HTR-8/SVneo (cell line): ENCODE measurements at places on chromosomes 1 and 21.
A peak's percentile ranks its signal among the peaks of the same experiment; 100 is the strongest.

DNA sequence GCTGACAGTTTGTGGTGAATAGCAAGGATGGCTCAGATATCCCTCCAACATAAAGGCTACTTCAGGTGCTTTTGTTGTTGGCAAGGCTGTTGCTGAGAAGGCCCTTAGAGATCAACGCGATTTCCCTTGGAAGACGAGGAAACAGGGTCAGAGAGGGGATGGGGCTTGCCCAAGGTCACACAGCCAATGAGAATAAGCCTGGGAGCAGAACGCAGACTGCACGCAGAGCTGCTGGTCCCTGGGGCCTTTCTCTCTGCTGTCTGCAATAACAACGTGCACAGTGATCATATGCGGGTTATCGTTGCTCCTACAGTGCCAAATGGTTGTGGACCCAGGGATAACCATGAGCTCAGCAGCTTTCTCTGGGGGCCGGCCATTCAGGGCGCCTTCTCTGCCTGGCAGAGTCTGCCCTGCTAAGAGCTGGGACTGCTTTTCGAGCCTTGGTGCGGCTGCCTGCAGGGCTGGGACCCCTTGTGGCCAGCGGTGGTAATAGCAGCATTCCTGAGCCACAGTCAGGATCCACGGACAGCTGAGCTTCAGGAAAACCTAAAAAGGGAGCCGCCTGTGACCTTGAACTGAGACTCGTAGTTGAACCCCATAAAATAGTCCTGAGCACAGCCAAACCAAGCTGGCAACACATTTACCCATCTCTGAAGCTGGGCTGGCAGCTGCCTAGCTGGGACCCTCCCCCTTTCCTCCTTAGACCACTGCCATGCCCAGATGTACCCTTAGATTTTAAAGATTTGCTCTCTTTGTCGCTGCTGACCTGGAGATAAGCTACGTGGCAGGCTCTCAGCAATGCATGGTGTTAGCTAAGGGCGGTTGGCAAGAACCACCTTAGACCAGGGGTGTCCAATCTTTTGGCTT is 39.8 kb downstream of the HTR6 start:
- peak; percentile 84 for DNase-seq

- no peak for DNase-seq
These were observed 2.6 kb upstream of the TNFRSF1B start for GRCh38 chr1:12164210-12164609.

DNA sequence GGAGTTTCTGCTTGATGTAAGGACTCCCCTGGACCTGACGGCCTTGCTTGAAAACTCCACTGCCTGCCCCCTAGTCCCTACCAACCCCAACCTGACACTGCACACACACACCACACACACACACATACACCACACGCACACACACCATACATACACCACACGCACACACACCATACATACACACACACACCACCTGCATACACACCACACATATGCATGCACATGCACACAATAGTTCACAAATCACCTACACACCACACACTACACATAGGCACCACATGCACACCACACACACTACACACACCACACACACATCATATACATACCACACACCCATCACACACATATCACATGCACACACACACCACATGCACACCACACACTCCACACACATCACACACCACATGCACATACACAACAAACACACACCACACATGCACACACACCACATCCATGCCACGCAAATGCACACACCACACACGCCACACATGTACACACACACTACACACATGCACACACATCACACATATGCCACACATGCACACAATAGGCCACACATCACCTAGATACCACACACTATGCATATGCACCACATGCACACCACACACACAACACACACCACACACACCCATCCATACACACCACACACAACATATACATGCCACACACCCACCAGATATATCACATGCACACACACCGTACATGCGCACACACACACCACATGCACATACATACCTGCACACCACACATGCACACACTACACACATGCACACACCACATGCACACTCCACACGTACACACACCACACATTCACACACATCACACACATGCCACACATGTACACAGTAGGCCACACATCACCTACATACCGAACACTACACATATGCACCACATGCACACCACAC is 3.7 kb downstream of the CASQ1 start:
- no peak for DNase-seq

- peak; percentile 24 for DNase-seq
These were observed 35.4 kb upstream of the CD1D start for GRCh38 chr1:158145173-158145719.

DNA sequence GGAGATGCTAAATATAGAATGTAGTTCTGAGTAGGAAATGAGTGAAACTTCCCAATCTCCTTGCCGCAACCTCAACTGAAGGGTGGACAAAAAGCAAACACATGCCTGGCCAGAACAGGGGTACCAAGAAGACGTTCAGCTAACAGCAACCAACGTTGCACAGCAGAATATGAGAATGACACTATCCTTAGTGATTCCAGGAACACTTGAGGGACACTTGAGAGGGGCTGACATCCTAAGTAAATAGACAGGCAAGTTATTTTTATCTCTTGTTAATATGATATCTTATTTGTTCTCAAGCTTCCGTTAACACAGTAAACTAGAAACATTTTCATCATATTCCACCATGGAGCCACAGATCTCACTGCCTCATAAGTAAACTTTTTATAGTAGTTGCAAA is 908 bp downstream of the KRTAP19-1 start:
- DNase-seq: no peak

GRCh38 chr1:192161976-192162375 is 3.7 kb downstream of the RGS18 start:
- no peak for DNase-seq

- no peak for DNase-seq
These were observed 13.6 kb upstream of the FAM89A start for GRCh38 chr1:231053493-231054162.

DNA sequence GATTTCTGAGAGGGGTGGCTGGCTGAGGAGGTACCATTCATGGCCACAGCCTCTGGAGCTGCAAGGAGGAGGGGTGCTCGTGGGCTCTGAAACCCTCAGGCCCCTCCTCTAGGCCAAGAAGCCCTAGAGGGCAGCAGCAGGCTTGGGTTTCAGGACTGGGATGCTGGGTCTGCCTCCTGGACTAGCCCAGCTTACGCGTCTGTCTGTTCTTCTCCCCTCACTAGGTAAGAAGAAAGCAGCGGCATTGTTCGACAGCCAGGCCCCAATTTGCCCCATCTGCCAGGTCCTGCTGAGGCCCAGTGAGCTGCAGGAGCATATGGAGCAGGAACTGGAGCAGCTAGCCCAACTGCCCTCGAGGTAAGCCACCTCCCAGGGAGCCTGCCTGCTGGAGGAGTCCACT is 60.3 kb downstream of the TMEM53 start:
- DNase-seq: no peak

- no peak for DNase-seq
These were observed 124.7 kb downstream of the CASZ1 start for GRCh38 chr1:10671622-10672342.

- peak; percentile 83 for DNase-seq
These were observed at the start of gene SUMO3 for GRCh38 chr21:44817914-44818639. Gene SUMO3 (minus strand): TSS chr21:44818062. CDS start chr21:44817968, 94 bp downstream.

GRCh38 chr1:54230507-54231339 is 30.8 kb downstream of the MRPL37 start:
- DNase-seq: no peak

- DNase-seq: no peak
These were observed 201.9 kb downstream of the NTNG1 start for GRCh38 chr1:107342768-107343167.

DNA sequence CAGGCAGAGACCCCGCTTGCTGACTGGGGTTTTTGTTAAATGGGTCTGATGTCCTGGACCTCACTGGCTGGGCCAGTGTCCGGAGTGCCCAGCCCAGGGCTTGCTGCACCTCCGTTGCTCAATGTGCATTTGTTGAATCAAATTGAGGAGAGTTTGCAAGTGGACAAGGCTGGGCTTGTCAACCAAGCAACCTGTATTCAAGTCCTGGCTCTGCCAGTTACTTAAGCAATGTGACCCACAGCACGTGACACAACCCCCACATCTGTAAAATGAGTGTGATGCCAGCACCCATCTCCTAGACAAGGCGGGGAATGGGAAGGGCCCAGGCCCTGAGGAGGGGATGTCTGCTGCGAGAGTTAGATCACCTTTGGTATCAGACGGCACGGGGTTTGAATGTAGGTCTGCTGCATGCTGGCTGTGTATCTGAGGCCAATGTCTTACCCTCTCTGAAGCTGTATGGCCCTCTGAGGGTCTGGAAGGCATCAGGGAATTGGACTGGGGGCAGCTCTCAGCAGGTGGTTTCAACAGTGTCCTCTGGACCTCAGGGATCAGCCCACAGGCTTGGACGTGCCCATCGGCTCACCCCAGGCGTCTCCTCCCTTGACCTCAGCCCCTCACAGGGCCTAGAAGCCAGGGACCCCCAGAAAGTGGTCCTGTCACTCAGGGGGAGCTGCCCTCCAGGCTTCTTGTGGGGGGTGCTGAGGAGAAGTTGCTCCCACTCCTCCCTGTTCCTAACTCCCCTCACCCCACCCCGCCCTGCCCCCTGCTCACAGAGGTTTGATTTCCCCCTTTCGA is 51.0 kb upstream of the RUNX3 start:
- DNase-seq: no peak

- no peak for DNase-seq
These were observed 3.3 kb upstream of the VPS72 start for GRCh38 chr1:151193304-151193703.

- peak; percentile 43 for DNase-seq
These were observed 36.4 kb upstream of the TARBP1 start for GRCh38 chr1:234515411-234515810.

GRCh38 chr1:8182034-8182761 is 135.7 kb upstream of the SLC45A1 start:
- DNase-seq: peak; percentile 42

DNA sequence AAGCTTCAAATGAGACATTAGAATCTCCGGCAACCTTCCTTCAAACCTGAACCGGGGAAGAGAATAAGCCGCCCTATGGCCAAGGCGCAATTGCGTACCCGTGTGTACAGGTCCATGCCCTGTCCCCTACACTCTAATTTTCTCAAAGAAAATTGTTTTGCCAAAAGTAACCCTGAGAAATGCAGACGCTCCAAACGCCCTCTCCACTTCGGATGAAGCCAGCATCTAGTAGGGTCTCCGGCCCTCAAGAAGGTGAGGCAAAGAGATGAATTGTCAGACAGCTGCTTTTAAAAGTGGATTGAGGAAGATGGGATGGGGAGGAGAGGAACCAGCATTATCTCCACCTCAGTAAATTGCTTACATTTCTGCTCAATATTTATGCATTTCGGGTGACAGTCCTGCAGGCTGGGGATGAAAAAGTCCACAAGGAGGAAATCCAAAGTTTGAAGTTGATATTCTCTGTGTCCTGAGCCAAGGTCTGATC is 630 bp upstream of the LHX9 start:
- no peak for DNase-seq

- DNase-seq: no peak
These were observed 105.1 kb downstream of the ITSN1 start for GRCh38 chr21:33747420-33747819.

- no peak for DNase-seq
These were observed 135.0 kb downstream of the DHRS3 start for GRCh38 chr1:12482988-12483387.

GRCh38 chr1:57678138-57678537 is 254.3 kb upstream of the DAB1 start:
- no peak for DNase-seq

DNA sequence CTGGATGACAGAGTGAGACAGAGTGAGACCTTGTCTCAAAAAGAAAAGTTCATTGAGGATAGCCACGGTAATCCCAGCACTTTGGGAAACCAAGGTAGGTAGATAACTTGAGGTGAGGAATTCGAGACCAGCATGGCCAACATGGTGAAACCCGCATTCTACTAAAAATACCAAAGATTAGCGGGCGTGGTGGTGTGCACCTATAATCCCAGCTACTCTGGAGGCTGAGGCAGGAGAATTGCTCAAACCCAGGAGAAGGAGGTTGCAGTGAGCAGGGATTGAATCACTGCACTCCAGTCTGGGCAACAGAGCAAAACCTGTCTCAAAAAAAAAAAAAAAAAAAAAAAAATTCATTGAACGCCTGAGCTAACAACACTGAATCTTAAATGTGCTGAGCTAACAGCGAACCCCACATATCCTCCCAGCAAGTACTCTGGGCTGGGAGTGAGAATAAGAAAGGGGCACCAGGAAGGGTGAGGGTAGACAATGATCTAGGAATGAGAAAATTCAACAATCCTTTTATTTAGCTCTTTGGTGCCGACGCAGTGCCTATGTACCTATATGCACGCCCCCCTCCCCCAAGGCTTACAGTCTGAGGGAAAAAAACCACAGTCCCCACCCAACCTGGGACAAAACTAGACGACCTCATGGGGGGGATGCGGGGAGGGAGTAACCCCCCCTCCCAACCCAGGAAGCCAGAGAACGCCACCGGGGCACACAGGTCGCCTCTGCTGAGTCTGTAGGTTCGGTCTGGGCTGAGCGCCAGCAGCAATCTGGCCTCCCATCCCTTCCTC is 1.4 kb upstream of the CACNA1S start:
- peak; percentile 12 for DNase-seq

DNA sequence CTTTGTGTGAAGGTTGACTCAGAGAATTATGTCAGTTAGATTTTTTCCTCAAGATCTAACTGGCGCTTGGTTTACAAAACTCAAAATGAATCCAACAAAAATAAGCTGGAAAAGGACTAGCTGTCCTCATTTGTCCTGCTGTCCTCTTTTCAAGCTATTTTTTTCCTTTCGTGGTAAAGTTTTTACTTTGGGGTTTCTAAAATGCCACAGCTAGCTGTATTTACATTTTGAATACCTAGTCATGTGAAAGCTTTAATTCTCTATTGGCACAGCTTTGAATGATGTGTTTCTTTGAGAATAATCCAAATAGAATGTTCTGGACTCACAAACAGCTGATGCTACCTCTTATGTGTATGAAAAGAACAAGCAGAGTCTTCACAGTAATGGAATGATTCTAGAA is 673.6 kb upstream of the NR5A2 start:
- no peak for DNase-seq

- DNase-seq: no peak
These were observed 18.5 kb upstream of the S100A7 start for GRCh38 chr1:153478692-153479618.

GRCh38 chr1:73998348-73998959 is 199.5 kb downstream of the LRRIQ3 start:
- no peak for DNase-seq

DNA sequence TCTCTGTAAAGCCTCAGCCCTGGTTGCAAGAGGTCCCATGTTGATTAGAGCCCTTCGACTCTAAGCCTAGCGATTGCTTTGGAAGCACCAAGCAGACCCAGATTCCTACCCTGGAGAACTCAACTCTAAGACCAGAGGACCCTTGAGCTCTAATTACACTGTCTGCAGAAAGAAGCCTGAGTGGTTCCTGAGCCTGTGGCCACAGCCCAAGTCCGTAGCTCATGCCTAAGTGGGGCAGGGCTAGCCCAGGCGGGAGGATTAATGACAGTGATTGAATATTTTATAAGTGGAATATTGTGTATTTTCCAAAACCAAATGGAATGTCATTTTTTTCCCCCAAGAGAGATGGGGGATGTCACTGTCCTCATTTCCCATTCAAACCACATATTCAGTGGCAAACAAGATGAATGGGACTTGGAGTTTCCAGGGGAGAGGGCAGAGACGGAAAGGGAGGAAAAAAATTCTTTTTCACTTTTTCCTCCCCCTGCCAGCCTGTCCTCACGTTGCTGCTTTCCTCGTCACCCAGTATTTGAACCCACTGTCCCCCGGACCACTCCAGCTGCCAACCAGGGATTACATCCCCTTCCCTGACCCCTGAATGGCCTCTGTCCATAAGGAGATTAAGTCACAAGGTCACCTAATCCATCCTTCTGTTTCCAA is 79.6 kb upstream of the CTTNBP2NL start:
- no peak for DNase-seq
